ENCODE measurements at places on chromosomes 12 and 14.

DNA sequence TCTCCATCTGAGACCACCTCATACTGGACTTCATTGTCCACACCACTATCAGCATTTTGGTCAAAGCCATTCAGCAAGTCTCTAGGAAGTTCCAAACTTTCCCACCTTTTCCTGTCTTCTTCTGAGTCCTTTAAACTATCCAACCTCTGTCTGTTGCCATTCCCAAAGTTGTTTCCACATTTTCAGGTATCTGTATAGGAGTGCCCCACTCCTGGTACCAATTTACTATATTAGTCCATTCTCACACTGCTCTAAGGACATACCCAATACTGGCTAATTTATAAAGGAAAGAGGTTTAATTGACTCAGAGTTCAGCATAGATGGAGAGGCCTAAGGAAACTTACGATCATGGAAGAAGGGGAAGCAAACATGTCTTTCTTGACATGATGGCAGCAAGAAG lies 292.2 kb upstream of the ATXN7L3B start:
- no peak for DNase-seq

DNA sequence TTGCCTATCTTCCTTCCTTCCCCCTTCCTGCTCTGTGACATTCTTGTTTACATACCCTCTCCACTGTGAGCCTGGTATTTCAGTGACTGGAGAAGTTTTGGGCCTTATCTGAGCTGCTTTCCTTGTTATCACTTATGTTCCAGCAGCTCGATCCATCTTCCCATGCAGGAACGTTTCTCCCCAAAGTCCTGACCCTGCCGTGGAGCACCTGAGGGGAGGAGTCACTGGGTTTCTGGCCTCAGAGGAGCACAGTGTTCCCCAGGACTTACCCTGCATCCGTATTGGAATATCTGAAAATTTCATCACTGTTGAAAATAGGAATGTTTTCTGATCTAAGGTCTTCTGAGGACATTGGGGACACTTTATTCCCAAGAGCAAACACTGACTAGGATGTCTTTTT lies 141.8 kb downstream of the CACNA1C start:
- DNase-seq = no peak

GRCh38 chr12:112163471-112163991 lies 38.2 kb downstream of the TRAFD1 start:
- DNase-seq = no peak

GRCh38 chr12:31215518-31216232 lies 110.3 kb downstream of the SINHCAF start:
- DNase-seq = no peak

DNA sequence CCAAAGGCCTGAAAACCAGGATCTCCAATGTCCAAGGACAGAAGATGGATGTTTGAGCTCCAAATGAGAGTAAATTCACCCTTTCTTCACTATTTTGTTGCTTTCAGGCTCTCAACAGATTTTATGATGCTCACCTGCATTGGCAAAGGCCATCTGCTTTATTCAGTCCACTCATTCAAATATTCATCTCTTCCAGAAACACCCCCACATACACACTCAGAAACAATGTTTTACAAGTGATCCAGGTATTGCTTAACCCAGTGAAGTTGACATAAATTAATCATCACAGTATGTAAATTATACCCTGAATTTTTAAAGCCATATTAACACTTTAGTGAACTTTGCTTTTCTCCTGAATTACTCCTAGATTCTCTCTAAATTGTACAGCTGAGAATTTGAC lies 63.3 kb downstream of the DUSP6 start:
- DNase-seq = no peak

GRCh38 chr14:35818346-35819115 lies 7.6 kb upstream of the BRMS1L start:
- peak; percentile 66 for DNase-seq

- no peak for DNase-seq
Observed at GRCh38 chr12:54392485-54393206, 8.1 kb upstream of the ZNF385A start.

GRCh38 chr14:79581912-79582576 lies 629.3 kb downstream of the DIO2 start:
- no peak for DNase-seq

GRCh38 chr12:7806863-7807487 lies 17.8 kb downstream of the NANOG start:
- DNase-seq = peak; percentile 78

GRCh38 chr12:57079821-57080220 lies 1.2 kb upstream of the NEMP1 start:
- DNase-seq = no peak

- DNase-seq = no peak
Observed at GRCh38 chr14:71206123-71206522, 298.9 kb downstream of the PCNX1 start.

GRCh38 chr12:43815416-43815815 lies 9.3 kb upstream of the TWF1 start:
- no peak for DNase-seq

GRCh38 chr12:68984796-68985573 lies 52.0 kb upstream of the CPM start:
- DNase-seq = no peak

DNA sequence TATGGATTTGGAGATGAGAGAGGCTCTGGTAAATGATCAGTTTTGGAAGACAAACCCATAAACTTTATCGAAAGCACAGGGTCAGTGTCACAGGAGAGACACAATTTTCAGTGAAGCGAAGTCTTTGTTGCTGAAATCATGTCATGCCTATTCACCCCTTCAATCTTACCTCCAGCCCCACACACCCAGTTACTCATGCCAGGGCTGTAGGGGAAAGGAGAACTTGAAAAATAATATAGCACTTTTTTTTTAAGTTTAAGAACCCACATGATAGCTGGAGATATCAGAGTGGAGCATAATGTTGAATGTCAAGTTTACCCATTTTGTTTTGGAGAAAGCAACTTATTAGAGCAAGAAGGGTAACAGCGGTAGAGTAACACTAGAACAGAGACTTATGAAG lies 107.4 kb downstream of the SSPN start:
- DNase-seq = no peak

- DNase-seq = peak; percentile 84
Observed at GRCh38 chr14:75274899-75275569, 3.6 kb upstream of the FOS start.

DNA sequence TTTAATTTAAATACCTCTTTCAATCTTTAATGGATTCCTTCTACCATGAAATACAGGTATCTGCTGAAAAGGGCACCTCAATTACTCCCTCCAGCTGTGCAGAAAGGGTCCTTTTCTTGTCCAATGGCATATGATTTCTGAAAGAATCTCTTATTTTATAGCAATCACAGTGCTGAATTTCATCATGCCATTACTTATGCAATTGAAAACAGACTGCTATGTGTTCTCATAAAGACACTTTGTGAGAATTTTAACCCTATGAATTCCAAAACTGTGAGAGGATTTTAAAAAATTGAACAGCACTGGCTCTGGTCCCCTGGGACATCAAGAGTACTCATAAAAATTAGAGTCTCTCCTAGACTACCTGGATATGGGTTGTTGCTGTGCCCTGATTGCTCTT lies 45.9 kb upstream of the CNOT2 start:
- DNase-seq = no peak

DNA sequence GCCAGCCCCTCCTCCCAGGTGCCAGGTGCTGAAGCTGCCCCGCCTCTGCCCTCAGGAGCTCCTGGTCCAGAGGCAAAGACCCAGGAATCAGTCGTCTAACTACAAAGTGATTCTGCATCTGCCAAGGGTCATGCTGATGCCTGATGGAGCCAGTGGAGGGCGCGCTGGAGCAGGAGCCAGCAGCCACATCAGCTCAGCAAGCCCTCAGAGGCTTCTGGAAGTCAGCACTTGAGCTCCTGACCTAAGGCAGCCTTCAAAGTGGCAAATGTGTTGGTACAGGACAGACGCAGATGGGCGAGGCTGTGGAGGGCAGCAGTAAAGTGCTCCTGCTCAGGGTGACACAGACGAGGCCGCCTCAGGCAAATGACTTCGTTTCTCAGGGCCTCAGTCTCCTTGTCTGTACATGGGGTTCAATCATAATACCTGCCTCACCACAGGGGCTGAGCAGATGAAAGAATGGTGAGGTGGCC lies 10.9 kb downstream of the C12orf43 start:
- peak; percentile 27 for DNase-seq

- DNase-seq = no peak
Observed at GRCh38 chr12:96400631-96401075, 414 bp upstream of the CDK17 start.

- DNase-seq = peak; percentile 6
Observed at GRCh38 chr12:95859344-95859816, 628 bp downstream of the SNRPF start.

GRCh38 chr14:105421723-105422615 lies 2.3 kb downstream of the MTA1 start:
- no peak for DNase-seq

DNA sequence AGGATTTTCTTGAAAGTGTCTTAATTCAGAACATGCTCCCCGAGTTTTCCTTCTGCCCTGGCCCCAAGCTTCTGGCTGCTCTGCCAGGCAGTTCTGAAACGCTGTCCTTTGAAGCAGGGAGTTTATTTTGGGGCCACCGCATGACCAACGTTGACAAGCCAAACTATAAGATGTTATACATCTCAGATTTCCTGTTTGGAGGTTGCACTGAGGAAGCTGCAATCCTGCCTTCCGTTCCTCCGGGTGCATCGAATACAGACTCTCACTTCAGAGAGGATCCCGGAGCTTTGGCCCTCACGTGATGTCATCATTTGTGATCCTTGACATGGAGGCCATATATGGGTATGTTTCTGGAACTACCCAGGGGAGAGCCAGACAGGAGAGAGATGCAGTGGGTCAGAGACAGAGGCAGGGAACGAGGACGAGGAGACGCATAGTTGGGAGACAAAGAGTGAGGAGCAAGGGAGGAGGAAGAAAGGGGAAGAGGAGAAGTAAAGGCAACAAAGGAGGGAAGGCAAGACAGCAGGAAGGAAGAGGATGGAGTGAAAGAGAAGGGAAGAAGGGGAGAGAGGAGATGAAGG lies at the start of gene ASB2:
Gene ASB2 (minus strand): TSS at position 94 of the 581 bp plus-strand sequence. CDS start 12,031 bp downstream, outside the sequence.
- no peak for DNase-seq

DNA sequence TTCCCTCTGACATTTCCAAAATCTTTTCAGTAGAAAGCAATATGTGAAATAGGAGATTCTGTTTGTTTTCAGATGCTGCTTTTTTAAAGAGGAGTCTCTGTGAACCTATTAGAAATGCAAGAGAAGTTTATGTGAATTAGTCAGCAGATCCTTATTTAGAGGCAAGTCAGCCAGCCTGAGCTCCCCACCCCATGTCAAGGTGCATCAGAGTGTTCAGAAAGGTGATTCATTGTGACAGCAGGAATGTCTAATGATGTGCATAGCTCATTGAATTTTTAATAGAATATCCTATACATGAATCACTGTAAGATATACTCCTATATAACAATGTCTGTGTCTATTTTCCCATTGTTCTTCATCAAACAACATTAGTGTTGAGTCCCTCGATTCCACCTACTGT lies 1222.4 kb upstream of the USP15 start:
- no peak for DNase-seq

- no peak for DNase-seq
Observed at GRCh38 chr14:46482200-46482599, 169.4 kb downstream of the RPL10L start.

- DNase-seq = no peak
Observed at GRCh38 chr14:56205881-56206280, 87.7 kb downstream of the PELI2 start.

DNA sequence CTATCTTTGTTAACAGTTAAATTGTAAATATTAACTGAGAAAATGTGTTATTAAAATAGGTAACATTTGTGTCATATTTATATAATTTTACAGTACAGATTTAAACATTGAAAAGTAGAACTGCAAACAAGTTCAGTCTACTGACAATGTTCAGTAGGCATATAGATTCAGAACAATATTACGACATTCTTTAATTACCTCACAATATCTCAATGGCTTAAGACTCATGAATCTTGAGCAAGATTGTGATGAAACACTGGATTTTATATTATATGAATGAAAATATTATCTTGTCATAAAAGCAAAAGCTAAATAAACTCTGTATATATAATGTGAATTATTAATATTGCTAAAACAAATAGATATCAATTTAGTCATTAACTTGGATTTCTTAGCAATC lies 194.9 kb downstream of the ADAMTS20 start:
- no peak for DNase-seq

- no peak for DNase-seq
Observed at GRCh38 chr12:101172316-101172715, 37.7 kb downstream of the SLC5A8 start.

DNA sequence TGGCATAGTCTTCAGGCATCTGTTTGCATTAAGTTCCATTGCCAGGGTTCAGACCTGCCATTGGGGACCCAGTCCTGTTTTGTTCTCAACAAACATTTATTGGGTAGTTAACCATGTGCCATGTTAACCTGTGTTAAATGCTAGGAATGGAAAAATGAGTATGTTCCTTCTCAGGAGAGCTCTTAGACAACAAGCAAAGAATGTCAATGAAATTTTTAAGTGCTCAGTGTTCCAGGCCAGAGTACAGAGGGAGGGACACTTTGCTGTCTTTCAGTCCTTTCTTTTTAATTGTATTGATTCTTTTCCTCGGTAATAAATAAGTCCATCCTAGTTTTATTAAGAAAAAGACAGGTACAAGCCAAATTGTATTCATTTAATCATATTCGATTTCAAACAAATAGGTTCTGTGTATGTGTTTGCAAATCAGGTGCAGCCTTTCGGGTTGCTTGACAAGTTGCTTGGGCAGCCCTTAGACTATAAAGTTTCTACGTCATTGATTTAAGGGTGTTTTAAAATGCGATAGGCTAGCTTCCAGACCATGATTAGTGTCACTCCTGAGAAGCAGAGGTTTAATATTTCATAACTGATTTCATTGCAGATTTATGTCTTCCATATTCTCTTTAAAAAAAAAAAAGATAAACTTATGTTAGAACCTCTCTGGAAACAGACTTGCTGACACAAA lies 123.1 kb downstream of the DERA start:
- no peak for DNase-seq

- no peak for DNase-seq
Observed at GRCh38 chr12:24047326-24047725, 97.9 kb upstream of the SOX5 start.

DNA sequence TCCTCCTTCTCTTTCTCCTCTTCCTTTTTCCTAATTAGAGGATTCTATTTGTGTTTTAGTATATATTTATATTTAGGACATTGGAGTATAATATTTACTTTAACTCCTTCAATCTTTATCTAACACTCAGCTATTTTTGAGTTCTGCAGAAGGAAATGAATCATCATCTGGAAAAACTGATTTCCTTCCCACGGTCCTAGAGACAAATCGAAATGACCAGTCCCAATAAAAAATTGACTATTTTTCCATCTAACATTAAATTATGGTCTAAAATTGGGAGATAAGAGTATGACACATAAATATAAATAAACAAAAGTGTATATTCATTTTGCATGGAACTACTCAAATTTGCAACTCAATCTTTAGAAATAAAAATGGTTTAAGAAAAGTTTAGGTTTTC lies 167.4 kb downstream of the TMTC3 start:
- DNase-seq = no peak

All from Ammon's horn (tissue), 1 donor.